ENCODE measurements at places on chromosomes 11 and 22.

DNA sequence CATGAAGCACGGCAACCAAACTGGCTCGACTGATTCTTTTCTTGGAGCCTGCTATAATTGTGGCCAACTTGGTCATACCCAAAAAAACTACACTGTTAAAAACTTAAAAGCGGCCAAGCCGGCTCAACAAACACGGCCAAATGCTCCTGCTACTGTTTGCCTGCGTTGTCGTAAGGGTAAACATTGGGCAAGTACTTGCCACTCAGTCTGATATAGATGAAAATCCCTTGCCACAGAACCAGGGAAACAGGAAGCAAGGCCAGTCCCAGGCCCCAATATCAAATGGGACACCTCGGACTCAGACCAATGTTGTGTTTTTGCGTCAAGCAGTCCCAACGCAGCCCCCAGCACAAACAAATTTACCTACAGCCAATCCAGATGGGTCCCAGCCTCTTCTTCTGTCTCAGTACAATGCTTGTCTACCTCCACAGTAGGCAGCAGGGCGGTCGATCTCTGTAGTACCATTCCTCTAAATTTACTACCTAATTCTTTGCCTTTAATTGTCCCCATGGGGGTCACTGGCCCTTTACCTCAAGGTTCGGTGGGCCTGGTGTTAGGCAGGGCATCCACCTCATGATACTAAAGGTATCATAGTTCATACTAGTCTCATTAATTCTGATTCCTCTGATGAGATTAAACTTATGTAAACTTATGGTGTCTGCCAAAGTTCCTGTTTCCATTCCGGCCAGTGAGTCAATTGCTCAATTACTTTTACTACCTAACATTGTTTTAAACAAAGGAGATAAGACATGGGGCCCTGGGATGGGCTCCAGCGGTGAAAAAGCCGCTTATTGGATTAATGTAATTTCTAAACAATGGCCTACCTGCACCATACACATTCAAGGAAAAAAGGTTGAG is 3.7 kb upstream of the COMT start:
- no peak for DNase-seq

GRCh38 chr22:40965936-40966725 is 15.0 kb downstream of the RBX1 start:
- no peak for DNase-seq

DNA sequence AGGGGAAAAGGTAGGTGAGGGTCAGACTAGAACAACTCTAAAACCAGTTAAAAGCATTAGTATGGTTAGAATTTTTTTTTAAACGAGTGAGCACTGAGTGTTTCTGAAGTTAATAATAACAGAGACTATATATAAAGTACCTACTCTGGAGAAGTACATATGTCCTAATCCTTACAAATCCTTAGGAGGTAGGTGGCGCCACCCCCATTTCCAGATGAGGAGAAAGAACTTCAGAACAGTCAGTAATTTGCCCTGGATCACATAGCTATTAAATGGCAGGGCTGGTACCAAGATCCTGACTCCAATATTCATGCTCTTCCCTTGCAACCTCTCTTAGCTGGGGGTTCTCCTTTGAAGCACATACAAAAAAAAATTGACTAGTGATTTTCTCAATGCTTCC is 80.5 kb downstream of the CLPB start:
- no peak for DNase-seq

DNA sequence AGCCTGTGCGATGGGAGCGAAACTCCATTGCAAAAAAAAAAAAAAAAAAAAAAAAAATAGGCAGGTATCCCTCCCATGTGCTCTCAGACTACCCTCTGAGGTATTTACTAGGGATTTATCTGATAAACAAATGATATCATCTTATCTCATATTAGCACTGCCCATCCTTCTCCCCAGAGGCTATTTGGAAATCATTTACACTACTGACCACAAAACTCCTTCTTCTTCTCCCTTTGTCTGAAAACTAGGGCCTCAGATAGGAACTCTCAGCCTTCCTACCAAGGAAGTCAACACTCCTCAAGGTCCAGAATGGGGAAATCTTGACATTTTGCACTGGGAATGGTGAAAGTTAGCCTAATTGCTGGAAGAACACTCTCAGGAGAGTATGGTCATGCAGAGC is 46.4 kb downstream of the LARGE2 start:
- no peak for DNase-seq

GRCh38 chr11:128645968-128646367 is 47.9 kb upstream of the FLI1 start:
- no peak for DNase-seq

- DNase-seq = no peak
These were observed 46.2 kb downstream of the AP2A2 start for GRCh38 chr11:971731-972365.

DNA sequence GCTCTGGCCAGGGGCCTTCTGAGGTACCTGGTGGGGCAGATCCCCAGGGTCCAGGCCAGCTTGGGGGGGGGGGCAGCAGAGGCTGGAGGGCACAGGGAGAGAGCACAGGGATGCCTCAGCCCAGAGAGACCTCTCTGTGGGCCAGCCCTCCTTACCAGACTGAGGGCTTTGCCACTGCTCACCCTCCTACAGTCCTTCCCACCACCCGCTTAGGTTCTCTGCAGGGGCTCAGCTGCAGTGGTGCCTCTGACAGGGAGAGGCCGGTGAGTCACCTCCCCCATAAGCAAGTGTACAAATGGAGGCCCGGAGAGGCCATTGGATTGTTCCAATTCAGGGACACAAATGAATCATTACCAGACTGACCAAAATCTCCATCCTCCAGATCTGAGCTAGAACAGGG is 68.1 kb upstream of the LMO1 start:
- no peak for DNase-seq

DNA sequence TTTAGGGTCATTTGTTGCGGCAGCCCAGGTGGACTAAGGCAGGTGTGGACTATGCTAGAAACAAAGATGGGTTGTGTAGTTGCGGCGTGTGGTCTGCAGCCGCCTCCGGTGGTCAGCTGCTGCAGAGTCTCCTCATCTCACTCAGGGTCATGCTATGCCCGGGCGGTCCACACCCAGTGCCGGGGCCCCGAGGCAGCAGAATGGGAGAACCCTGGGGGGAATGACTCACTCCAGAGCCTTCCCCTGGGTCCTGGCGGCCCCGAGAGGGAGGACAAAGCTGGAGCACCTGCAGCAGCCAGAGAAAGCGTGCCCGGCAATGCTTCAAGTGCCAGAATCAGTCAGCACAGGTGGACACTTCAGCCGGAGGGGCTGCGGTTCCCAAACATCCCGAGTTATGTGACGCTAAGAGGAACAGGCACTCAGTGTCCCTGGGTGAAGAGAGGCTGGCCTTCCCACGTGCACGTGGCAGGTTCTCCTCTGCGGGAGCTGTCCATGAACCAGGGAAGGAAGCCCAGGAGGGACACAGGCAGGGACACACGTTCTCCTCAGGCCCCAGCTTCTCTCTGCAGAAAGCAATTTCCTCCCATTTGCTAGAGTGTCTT is 289.6 kb upstream of the B3GAT1 start:
- no peak for DNase-seq

DNA sequence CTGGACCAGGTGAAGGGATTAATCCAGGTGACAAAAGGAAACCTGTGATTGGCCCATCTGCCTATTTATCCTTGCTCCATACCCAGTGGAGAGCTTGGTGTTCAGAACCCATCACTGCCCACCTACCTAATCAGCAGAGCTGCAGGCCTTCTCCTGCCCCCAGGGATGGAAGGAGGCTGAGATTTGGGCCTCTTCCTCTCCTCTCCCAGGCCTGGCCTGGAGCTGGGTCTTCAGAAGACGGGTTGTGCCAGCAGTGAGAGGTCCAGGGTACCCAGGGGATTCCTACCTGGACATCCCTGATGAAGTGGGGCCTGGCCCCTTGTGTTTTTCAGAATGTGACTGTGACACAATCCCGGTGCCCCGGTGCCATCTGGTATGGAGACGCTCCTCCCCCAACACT is 80.3 kb upstream of the MYOD1 start:
- DNase-seq = no peak

- DNase-seq = no peak
These were observed 987.6 kb downstream of the TBC1D22A start for GRCh38 chr22:47750086-47750485.

Measured in activated CD4-positive, CD25-positive, alpha-beta regulatory T cell treated with anti-CD3 and anti-CD28 coated beads, Interleukin-2, amount 50 U/mL, for 72 hours (primary cell).